Activated naive CD8-positive, alpha-beta T cell treated with anti-CD3 and anti-CD28 coated beads for 36 hours (primary cell): ENCODE measurements at places on chromosomes 11 and 22. TPM values are rescaled to one million over a fixed set of nuclear protein-coding genes. Genes with fewer than 3 reads are reported as not detected.

The TBX1 gene
- total RNA-seq = not detected

The MUC6 gene
- not detected for total RNA-seq

The HBG2 gene
- not detected for total RNA-seq

The TTC38 gene
- 6.6 TPM for total RNA-seq

The TEX54 gene
- total RNA-seq = not detected

The RPUSD4 gene
- total RNA-seq = 49.0 TPM

The SLC15A3 gene
- total RNA-seq = 6.3 TPM

The GRIA4 gene
- total RNA-seq = not detected

GRCh38 chr22:38461414-38462081, 6.3 kb upstream of the KDELR3 start:
- DNase-seq = peak; percentile 77

GRCh38 chr11:75244052-75244814, 3.7 kb downstream of the TPBGL start:
- no peak for DNase-seq

DNA sequence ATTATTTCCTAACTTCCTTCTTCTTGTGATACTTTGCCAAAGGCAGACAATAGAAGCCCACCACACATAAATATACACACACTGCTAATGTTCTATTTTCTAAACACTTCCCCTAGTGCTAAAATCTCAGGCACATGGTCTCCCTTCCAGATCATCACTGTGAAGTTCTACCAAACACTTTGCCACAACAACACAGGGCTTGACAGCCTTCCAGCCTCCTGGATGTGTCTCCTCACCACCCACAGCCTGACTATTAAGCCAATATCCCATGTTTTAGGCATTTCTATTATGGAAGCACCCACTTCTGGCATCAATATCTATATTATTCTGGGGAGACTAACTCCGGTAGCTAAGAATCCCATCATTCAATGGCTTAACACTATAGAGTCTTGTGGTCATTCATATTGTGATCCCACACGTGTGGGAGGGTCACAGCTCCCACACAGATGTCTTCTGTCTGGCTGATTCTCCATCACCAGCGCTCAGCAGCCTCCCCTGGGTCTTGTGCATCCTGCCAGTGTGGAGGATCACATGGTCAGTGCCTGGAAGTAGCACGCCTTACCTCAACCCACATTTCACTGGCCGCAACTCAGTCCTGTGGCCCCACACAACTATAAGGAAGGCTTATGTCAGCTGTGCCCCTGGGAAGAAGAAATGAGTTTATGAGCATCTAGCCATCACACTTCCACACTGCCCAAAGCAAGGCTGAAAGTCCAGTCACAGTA, 29.0 kb downstream of the SPATA19 start:
- no peak for DNase-seq

DNA sequence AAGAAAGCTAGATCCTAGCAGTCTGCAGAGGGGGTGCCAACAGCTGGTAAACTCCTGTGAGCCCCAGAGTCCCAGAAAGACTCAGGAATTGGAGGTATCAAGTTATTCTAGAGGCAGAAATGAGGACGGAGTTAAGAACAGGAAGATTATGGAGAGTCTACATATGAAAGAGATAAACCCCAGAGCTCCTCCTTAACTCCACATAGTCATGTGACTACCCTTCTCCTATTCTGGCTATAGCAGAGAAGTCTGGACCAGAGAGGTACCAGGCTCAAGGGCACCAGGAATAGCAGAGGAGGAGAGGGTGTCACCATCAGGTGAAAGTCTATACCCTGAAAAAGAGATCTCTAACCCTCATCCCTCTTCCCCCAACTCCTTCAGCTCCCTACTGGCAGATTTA, 29.6 kb downstream of the SCUBE2 start:
- DNase-seq = no peak

DNA sequence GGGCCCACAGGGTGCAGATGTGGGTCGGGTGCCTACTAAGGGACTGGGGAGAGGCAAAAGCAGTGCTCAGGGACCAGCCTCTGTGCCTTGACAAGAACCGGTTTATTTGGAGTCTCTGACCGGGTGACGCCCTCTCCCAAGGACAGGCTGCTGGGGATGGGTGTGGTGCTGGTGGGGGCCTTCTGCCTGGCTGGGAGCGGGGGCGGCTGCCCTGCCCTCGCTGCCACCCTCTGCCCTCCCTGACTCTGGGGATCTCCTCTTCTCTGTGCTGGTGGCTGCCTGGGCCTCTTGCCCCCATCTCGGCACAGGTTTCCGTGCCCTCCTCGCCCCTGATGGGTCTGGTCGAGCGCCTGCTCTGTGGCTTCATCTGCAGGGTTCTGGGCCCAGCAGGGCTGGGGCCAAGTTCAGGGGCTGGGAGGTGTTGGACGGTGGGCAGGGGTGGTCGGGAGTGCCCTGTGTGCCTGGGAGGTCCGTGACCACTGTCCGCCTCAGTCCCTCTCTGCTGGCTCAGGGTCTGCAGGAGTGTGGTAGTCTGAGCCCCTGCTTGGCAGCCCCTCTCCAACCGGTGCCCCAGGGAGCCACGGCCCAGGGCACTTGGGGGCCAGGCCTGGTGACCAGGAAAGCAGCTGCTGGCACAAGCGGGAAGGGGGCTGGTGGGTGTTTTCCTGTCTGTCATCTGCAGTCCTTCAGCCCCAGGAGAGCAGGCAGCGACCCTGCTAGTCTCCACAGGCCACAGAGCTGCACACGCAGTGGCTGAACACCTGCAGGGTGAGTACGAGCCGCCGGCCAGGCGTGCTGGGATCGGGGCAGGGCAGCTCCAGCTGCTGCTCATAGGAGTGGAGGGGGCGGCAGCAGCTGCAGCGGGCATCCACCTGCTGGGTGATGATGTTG, 23.5 kb downstream of the MUC6 start:
- no peak for DNase-seq

GRCh38 chr11:65934014-65934413, 11.3 kb upstream of the TSGA10IP start:
- no peak for DNase-seq

GRCh38 chr11:19869466-19869865, 156.8 kb downstream of the NAV2 start:
- DNase-seq = no peak

GRCh38 chr11:16166571-16166970, 189.8 kb downstream of the SOX6 start:
- no peak for DNase-seq

DNA sequence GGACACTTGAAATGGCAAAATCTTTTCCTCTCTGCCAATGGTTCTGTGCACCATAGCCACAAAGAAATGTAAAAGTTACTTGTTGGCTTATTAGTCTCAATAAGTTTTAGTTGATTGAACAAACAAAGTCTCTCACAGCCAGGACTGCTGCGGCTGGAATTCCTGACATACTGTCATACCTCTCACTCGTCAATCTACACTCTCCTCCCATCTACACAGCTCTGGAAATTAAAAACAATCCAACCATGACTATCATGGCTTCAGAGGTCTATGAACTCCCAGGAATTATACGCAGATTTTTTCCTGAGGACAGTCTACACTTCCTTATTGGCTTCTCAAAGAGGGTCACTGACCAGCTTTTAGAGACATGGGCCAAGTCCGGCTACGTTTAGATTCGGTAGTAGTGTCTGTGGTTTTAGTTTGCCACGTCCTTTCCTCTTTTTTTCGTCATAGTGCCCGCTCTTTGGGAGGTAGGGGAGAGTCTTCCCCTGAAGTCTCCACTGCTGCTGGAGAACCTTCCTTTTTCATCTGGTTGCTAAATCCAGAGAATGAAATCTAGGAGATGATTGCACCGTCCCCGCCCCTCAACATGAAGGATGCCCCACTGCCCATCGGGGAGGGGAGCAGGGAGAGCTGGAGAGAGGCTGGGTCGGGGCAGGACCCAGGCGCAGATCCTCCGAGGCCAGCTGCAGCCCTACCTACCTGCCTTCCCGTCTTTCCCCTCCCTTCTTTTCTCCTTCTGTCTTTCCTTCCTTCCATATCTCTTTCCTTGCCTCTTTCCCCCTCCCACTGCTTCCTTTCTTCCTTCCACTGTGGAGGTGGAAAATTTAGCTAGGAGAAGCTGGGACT, 1.0 kb upstream of the PLEKHB1 start:
- no peak for DNase-seq

DNA sequence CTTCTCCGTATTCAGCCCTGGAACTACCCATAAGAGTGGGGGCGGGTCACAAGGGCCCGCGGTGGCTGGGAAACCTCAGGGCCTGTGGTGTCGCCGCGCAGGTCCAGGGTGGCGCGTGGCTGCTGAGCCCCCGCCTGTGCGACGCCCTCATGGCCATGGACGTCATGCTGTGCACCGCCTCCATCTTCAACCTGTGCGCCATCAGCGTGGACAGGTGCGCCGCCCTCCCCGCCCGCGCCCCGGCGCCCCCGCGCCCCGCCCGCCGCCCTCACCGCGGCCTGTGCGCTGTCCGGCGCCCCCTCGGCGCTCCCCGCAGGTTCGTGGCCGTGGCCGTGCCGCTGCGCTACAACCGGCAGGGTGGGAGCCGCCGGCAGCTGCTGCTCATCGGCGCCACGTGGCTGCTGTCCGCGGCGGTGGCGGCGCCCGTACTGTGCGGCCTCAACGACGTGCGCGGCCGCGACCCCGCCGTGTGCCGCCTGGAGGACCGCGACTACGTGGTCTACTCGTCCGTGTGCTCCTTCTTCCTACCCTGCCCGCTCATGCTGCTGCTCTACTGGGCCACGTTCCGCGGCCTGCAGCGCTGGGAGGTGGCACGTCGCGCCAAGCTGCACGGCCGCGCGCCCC, 2.4 kb downstream of the DRD4 start:
- no peak for DNase-seq

DNA sequence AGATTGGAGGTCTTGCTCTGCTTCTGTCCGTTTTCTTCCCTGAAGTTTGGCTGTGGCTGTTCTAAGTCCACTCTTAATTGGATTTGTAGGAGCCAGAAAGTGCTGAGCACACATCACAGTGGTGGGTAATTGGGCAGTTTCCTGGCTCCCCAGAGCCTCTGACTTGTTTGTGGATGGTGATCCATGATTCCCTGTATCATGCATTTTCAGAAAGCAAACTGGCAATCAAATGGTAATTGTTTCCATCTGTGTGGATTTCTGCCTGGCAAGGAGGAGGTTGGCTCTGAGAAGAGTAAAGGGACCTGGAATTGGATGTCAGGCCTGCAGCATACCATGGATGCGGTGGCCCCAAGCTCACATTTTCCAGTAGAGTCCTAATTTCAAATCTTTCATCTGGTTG, 49.5 kb downstream of the PPFIBP2 start:
- DNase-seq = no peak

GRCh38 chr11:10623797-10624761, 55.6 kb upstream of the LYVE1 start:
- no peak for DNase-seq

DNA sequence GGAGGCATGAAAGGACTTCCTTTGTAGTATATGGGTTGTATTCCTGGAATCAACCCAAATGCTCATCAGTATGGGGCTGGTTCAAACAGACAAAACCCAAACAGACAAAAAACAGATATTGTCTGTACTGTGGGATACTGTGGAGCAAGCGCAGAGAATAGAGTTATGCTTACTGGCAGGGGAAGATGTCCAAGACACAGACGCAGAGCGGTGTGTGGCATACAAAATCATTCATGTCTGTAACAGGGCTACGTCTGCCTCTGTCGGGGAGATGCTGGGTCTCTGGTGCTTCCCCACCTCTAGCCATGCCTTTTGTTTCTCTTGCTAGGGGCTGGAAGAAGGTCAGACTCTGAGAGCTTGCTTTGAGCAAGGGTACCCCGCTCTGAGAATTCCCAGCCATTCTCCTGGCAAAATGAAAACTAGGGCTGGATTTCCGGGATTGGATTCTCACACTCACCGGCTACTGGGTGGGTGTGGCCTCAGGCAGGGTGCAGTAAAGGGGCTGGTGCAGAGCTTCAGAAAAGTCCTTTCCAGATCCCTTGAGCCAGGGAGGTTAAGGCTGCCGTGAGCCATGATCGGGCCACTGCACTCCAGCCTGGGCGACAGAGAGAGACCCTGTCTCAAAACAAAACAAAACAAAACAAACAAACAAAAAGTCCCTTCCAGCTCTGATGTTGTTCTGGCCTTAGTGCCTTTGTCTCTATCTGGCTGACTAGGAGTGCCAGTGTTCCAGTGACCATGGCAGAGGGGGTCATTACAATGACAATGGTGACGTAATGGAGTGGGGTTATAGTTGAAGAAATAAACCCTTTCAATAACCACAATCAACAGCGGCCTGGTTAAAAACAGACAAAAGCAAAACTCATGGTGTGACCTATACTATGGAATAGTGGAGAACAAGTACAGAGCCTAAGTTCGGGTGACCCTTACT, 2.9 kb upstream of the ABCC8 start:
- DNase-seq = no peak

DNA sequence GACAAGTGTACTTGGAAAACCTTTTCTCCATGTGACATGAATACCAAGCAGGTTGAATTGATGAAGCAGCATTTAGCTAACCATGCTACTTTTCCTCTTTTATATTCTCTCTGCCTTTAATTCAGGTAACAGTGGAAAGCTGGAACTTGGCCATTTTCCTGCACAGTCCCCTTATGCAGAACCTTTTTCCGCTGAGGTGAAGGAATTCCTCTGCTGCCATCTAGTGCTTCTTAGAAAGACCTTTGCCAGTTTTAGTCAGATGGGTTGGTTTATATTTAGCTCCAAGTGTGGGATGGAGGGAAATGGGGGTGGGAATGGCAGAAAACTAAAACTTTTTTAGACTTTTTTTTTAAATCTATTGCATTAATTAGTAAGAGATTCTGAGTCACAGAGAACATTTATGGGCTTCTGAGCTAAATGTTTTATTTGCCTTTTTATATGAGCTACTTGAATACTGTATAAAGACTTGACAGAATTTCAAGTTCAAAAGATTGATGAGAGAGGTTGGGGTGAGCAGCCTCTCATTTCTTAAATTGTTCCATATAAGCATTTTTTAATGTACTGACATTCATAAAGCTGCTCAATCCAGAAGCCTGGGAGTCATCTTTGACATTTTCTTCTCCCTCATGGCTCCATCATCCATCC, 153.9 kb upstream of the ZC3H12C start:
- no peak for DNase-seq

GRCh38 chr11:18730020-18730419, 4.0 kb upstream of the IGSF22 start:
- DNase-seq = no peak

GRCh38 chr11:4459500-4459899, 10.4 kb downstream of the OR52K2 start:
- DNase-seq = no peak

GRCh38 chr11:17976651-17977050, 36.2 kb downstream of the SERGEF start:
- DNase-seq = no peak

GRCh38 chr11:130790689-130791088, 125.6 kb downstream of the SNX19 start:
- DNase-seq = no peak

- no peak for DNase-seq
These were observed 21.8 kb downstream of the MICAL2 start for GRCh38 chr11:12131943-12132789.

GRCh38 chr11:93493252-93493897, 49.8 kb downstream of the SMCO4 start:
- DNase-seq = no peak

DNA sequence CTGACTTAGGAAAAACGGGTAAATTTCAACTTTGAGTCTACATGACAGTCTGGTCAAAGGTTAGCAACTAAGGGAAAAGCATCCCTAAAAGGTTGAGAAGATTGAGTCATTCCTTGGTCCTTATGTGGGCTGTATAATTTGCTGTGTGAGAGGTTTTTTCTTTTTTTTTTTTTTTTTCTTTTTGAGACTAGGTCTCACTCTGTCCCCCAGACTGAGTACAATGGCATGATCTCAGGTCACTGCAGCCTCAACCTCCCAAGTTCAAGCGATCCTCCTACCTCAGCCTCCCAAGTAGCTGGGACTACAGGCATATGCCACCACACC, 101.4 kb downstream of the MRTFA start:
- DNase-seq = no peak
